Hindlimb muscle (tissue), 1 donor: ENCODE measurements at places on chromosomes 1 and 21. TPM values are rescaled to one million over a fixed set of nuclear protein-coding genes. Genes with fewer than 3 reads are reported as not detected.

Gene TNFAIP8L2
- 2.5 TPM for polyA plus RNA-seq

Gene SELE
- 1.3 TPM for polyA plus RNA-seq

Gene CACYBP
- polyA plus RNA-seq, result 86.4 TPM

Gene IGSF21
- polyA plus RNA-seq, result 0.48 TPM

Gene KRTAP11-1
- not detected for polyA plus RNA-seq

Gene SPOCD1
- 0.52 TPM for polyA plus RNA-seq

Gene LCE2A
- not detected for polyA plus RNA-seq

Gene LRP8
- 6.1 TPM for polyA plus RNA-seq

Gene DFFB
- polyA plus RNA-seq, result 5.7 TPM

Gene MTFR1L
- 70.6 TPM for polyA plus RNA-seq

Gene GIPC2
- 0.94 TPM for polyA plus RNA-seq

Gene RUNX3
- polyA plus RNA-seq, result 0.72 TPM

Gene NMNAT2
- polyA plus RNA-seq, result 0.85 TPM

Gene HTR6
- polyA plus RNA-seq, result not detected

Gene GJA4
- polyA plus RNA-seq, result 37.1 TPM

Gene SLC1A7
- polyA plus RNA-seq, result 0.41 TPM

Gene MR1
- 3.3 TPM for polyA plus RNA-seq

Gene PEAR1
- polyA plus RNA-seq, result 29.2 TPM

Gene RIIAD1
- not detected for polyA plus RNA-seq

Gene EFCAB14
- 95.7 TPM for polyA plus RNA-seq

Gene CR1L
- polyA plus RNA-seq, result not detected

Gene ASPM
- 8.4 TPM for polyA plus RNA-seq

Gene S100A8
- 12.5 TPM for polyA plus RNA-seq

Gene TYW3
- polyA plus RNA-seq, result 14.4 TPM
